ENCODE measurements at places on chromosomes 13 and 19. TPM values are rescaled to one million over a fixed set of nuclear protein-coding genes. Genes with fewer than 3 reads are reported as not detected.

DNA sequence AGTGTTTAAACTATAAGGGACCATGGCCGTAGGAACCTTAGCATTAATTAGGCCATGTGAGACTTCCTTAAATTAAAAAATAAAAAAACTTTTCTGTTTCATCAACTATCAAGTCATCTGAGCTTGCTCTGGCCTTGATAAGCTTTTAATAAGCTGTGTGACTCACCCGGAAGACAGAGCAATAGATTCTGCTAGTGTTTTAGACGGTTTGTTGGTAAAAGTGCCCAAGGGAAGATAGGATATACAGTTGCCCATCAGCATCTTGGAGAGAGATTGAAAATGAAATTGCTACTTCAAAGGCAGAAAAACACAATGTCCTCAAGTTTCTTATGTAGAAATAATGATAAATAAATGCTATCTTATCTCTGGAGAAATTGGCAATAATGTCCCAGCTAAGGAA, 31.2 kb upstream of the RCBTB2 start:
- no peak for DNase-seq
- H3K4me1 ChIP-seq, result peaks cover 23% of the 10 kb centered on the region
- no peak overlapping the region for H3K4me3 ChIP-seq
- H3K27ac ChIP-seq, result no peak overlapping the region

GRCh38 chr19:41595258-41595889, 19.4 kb downstream of the CEACAM21 start:
- H3K36me3 ChIP-seq, result no peaks in the 10 kb centered on the region
- no peak for DNase-seq
- no peak overlapping the region for H3K27ac ChIP-seq
- peaks cover 30% of the 10 kb centered on the region for H3K27me3 ChIP-seq
- H3K4me3 ChIP-seq, result no peak overlapping the region

- no peaks in the 10 kb centered on the region for H3K36me3 ChIP-seq
- no peak for DNase-seq
- H3K4me1 ChIP-seq, result peaks cover 34% of the 10 kb centered on the region
- no peaks in the 10 kb centered on the region for H3K27me3 ChIP-seq
These were observed 136.2 kb downstream of the FLT1 start for GRCh38 chr13:28358708-28359107.

Gene CD22
- total RNA-seq, result not detected

Gene SPINT2
- 26.4 TPM for total RNA-seq

GRCh38 chr13:51935326-51936171, 73.8 kb downstream of the CCDC70 start:
- H3K4me1 ChIP-seq, result no peaks in the 10 kb centered on the region
- no peak overlapping the region for H3K27ac ChIP-seq
- H3K36me3 ChIP-seq, result peaks cover 10% of the 10 kb centered on the region

- no peak overlapping the region for H3K27ac ChIP-seq
- H3K27me3 ChIP-seq, result peaks cover 51% of the 10 kb centered on the region
- no peaks in the 10 kb centered on the region for H3K4me1 ChIP-seq
These were observed 84.3 kb downstream of the TEX29 start for GRCh38 chr13:111404746-111405145.

GRCh38 chr13:19860884-19861655, 2.4 kb downstream of the ZMYM5 start:
- H3K27ac ChIP-seq, result peak overlapping the region; percentile 98
- no peaks in the 10 kb centered on the region for H3K27me3 ChIP-seq
- no peak for DNase-seq
- peak overlapping the region; percentile 95 for H3K4me3 ChIP-seq
- H3K4me1 ChIP-seq, result peaks cover 33% of the 10 kb centered on the region
- no peaks in the 10 kb centered on the region for H3K36me3 ChIP-seq

- DNase-seq, result no peak
- H3K27ac ChIP-seq, result no peak overlapping the region
- no peak overlapping the region for H3K4me3 ChIP-seq
- H3K4me1 ChIP-seq, result peaks cover 6% of the 10 kb centered on the region
These were observed 12.6 kb downstream of the RTBDN start for GRCh38 chr19:12821761-12822160.

DNA sequence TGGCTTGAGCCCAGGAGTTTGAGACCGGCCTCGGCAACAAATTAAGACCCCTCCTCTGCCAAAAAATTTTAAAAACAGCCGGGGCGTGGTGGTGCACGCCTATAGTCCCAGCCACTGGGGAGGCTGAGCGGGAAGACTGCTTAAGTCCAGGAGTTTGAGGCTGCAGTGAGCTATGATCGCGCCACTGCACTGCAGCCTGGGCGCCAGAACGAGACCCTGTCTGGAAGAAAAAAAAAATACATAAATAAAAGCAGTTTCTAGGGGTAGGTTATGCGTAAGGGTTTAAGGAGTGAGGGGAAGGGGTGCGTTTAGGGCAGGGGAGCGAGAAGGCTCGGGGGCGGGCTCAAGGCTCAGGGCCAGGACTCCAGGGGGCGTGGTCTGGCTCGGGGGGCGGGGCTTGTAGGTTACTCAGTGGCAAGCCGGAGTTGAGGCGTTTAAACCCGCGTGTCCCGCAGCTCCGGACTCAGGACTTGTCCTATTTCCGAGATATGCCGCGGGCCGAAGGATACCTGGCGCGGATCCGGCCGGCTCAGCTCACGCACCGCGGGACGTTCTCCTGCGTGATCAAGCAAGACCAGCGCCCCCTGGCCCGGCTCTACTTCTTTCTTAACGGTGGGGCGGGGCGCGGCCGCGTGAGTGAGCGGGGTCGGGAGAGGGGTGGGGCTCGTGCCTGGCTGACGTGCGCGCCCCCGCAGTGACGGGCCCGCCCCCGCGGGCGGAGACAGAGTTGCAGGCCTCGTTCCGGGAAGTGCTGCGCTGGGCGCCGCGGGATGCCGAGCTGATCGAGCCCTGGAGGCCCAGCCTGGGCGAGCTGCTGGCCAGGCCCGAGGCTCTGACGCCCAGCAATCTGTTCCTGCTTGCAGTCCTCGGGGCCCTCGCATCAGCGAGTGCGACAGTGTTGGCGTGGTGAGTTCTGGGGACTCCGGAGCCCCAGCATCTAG, 10.7 kb downstream of the SPACA6 start:
- peak overlapping the region; percentile 69 for H3K4me3 ChIP-seq
- H3K27me3 ChIP-seq, result no peaks in the 10 kb centered on the region
- DNase-seq, result peak; percentile 98
- H3K4me1 ChIP-seq, result peaks cover 66% of the 10 kb centered on the region
- H3K36me3 ChIP-seq, result peaks cover 54% of the 10 kb centered on the region
- H3K27ac ChIP-seq, result peak overlapping the region; percentile 90

DNA sequence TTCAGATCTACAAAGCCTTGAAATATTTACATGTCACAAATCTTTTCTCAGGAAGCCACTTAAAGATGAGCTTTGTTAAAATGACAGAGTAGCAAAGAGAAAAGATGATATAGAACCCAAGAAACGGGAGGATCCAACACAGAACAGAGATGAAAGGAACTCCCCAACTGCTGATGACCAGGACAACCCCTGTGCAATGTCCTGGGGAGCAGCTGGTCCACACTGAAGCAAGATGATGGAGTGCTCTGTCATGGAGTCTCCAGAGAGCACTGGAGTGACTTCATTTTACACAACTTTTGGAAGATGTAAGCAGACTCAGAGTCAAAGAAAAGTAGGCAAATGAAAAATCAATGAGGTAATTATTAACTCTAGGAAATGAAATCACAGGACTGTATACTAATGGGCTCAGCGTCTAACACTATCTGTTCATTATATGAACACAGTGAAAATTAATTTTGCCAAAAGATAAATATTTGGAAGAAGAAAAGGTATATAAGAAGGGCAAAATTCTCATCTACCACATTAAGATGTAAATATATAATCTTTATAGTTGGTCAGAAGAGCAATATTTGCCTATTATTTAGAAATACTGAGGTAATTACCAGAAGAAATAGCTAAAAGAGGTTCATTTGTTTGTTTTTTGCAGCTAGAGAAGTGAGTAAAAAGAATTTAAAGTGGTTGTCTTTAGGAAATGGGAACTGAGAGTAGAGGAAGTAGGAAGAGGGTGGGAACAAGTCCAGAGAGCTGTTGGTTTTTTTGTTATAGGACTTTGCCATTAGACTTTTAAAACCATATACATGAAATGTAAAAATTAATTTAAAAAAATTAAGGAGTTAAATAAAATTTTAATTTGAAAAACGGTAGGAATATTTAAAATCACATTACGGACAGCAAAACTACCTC, 30.5 kb downstream of the MTRF1 start:
- H3K36me3 ChIP-seq, result peaks cover 6% of the 10 kb centered on the region
- H3K27ac ChIP-seq, result no peak overlapping the region
- H3K27me3 ChIP-seq, result no peaks in the 10 kb centered on the region
- no peak for DNase-seq
- H3K4me3 ChIP-seq, result no peak overlapping the region
